ENCODE measurements at places on chromosomes 4 and X. TPM values are rescaled to one million over a fixed set of nuclear protein-coding genes. Genes with fewer than 3 reads are reported as not detected.

DNA sequence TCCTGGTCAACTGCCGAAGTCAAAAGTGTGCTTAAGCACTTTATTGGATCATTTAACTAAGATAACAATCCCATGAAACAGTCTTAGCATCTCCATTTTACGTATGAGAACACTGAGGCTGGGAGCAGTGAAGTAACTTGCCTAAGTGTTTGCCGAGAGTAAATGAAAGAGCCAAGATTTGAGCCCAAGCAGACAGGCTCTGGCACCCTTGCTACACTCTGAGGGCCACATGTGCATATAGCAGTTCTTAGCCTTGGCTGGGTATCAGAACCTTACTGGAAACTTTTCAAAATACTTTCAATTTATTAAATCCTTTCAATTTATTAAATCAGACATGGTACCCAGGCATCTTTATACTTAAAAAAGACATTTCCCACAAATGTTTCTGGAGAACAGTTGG lies 225.9 kb downstream of the NR3C2 start:
- no peak for DNase-seq

DNA sequence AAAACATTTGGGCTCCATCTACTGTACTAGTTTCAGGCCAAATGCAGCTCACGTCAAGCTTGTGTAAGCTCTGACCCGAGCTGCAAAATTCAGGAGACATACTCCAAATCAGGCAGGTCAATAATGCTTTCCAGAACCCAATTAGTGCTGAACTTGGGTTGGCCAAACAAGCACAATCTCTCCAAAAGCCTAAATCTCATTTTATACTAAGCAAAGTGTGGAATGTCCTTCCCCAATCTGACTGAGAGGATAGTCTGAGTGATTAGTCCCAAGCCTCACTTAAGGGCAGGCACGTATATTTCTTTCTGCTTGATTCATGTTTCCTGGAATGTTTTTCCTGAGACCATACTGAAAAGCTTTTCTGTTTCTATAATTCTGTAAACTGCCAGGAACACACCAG lies 79.9 kb downstream of the NKX6-1 start:
- DNase-seq, result no peak

ITIH6 gene
- not detected for total RNA-seq

REELD1 gene
- total RNA-seq, result 0.83 TPM

DNA sequence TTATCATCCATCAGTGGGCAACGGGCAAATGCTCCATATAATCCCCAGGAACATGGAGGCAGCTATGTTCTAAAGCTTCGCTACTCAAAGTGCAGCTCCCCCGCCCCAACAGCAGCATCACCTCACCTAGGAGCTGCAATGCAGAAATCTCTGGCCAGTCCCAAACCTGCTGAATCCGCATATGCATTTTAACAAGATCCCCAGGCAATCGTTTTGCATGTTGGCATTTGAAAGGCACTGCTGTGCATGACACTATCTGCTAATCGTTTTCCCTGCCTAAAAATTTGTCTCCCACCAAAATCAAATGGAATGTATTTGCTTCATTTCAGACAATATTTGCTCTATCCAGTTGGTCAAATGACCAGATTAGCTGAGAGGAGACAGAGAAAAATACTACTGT lies 15.2 kb downstream of the ADGRG2 start:
- no peak for DNase-seq

- no peak for DNase-seq
These were observed 2.3 kb downstream of the GPR174 start for GRCh38 chrX:79146640-79147390.

GRCh38 chrX:68894142-68894512 lies 65.3 kb downstream of the EFNB1 start:
- DNase-seq, result no peak

DNA sequence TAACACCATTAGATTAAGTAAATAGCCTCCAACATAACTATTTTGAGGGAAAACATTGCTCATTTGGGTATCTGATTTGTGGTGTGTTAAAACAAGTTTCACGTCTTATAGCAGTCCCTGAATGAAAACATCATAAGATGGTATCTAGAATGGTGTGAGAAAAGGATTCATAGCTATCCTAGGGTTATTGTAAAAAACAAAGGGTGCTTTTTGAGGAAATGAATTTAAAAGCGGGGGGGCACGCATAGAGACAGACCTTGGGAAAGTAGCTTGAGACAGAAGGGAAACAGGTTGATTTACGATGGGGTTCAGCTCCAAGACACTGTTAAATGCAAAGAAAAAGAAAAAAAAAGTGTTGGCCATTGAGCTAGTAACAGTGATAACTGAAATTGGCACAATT lies 768 bp upstream of the CXCL10 start:
- no peak for DNase-seq

- no peak for DNase-seq
These were observed 31.9 kb downstream of the RHOH start for GRCh38 chr4:40228497-40229365.

GRCh38 chr4:83113429-83113786 lies 1.1 kb downstream of the PLAC8 start:
- no peak for DNase-seq

DNA sequence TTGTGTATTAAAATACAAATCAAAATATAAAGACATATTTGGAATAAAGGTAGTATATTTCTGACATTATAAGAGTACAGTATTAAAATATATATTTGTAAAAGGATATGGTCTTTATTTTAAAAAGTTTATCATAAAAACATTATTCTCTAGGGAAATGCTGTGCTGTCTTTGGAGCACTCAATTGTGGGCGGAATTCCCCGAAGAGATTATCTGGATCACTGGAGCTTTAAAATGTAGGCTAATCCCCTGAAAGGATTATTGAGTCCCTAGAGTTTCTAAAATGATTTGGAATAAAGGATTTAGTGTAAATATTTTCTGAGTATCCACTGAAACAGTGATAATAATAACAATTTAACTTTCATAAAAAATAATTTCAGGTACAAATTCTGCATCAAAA lies 1239.4 kb downstream of the TECRL start:
- no peak for DNase-seq

DNA sequence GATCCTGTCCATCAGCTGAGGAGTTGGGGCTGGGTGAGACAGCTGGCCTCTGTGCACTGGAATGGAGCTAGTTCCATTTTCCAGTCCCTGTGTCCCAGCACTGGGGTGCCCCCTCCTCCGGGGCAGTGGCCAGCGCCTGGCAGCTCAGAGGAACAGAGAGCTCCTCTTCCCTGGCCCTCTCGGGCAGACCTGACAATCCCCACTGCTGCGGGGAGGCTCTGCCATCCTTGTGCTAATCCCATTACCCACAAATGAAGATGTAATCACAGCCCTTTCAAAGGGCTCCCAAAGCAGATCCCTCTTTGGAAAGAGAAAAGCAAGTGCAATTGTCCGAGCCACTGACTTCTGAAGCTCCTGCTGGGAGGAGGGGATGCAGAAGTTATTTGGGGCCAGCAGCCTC lies 75.1 kb upstream of the MSX1 start:
- DNase-seq, result no peak

DNA sequence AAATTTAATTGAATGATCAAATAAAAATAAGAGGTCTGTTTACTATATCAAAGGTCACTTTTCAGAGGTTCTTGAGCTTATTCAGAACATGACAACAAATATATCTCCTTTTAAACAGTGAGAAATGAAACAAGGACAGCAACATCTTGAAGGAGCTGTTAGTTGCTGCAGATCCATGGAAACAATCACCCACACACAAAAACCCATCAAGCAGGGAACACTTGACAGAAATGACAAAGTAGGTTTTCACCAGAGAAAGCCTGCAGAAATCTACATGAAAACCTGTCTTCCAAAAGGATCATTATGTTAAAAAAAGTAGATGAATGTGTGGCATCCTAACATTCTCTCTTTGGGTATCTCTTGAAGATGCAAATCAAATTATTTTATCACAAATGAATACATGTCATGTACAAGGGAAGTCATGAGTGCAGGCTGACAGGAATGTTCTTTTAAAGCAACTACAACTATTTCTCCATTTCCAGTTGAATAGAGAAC lies 203.0 kb downstream of the GRIA2 start:
- no peak for DNase-seq

DNA sequence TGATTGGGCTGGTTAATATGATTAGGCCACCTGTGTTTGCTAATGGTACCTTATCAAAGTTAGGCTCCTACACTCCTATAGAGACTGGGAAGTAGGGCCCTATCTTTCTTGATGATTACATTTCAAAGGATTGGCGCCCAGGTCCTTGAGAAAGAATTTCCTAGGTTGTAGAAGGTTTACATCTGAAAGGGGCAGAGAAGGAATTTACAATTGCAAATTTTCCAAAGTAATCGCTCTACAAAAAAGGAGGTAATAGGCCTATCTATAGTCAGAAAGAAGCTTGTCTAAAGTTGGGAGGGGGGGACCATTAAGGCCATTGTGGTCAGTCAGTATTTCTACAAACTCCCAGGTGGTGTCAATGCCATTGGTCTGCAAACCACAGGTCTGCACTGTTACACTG lies 638.4 kb downstream of the IL1RAPL1 start:
- no peak for DNase-seq

UGT2B17 gene
- total RNA-seq, result not detected

DNA sequence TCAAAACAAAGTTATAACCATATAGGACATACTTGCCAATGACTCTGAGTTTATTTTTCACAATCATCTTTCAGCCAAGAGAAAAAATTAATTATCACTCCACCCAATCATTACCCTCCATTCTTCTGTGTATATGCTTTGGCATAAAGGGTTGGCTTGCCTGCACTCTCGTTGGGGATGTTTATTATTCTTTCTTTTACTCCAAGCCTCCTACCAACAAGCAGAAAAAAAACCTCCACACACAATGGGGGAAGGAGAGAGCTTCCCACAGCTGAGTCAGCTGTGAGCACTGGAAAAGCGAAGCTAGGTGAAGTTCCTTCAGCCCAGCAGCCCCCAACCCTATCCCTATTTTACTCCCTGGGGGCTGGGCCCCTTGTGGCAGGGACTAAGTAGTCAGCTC lies 1.5 kb downstream of the OPHN1 start:
- no peak for DNase-seq

C1QTNF7 gene
- 18.8 TPM for total RNA-seq

GRCh38 chrX:138745196-138745595 lies 33.7 kb upstream of the FGF13 start:
- no peak for DNase-seq

AMELX gene
- not detected for total RNA-seq

DNA sequence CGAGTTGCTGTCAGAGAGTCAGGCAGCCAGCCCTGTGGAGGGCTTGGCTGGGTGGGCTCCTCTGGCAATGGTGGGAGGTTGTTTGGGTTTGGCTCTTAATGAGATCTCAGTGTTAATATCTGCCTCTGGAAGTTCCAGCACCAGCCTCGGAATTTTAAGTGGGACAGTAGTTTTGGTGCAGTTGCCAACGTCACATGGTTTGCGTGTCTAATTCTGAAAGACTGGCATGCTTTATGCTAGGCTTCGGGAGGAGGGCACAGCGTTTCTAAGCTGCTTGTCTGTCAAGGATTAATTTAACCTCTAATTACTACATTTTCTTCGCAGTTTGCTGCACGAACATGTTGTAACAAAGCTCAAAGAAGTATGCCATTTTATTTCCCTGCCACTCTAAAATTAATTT lies 9.2 kb downstream of the MAMLD1 start:
- no peak for DNase-seq

- DNase-seq, result no peak
These were observed 91.0 kb downstream of the MGST2 start for GRCh38 chr4:139756391-139757180.

MEPE gene
- total RNA-seq, result not detected

DNA sequence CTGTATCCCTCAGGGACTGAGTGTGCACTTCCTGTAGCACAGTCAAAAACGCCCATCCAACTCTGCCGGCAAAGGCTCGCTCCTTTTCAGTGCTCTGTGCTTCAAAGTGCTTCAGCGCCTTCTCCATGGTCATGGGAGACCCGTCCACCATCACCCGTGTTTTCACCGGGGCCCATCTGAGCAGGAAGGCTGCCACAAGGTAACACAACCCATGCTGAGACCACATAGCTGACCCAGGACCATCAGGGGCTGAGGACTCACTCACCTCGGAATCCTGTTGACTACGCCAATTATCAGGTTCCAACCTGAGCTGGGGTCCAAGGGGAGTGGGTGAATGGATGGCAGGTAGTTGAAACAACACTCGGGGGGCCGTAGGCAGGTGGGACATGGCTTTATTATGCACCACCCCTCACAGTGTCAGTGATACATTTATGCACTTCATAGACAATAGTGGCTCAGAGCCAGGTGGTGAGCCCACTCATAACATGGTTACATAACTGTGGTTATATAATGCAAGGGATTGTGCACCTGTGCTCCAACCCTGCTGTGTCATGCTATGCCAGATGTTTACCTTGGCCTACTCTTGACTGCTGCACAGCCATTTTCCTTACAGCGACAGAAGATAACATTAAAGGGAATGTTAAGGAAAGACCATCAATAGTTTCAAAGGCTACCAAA lies 227.8 kb downstream of the ADGRL3 start:
- DNase-seq, result no peak

GRCh38 chr4:41686893-41687292 lies 61.6 kb downstream of the PHOX2B start:
- peak; percentile 53 for DNase-seq

GRCh38 chrX:1434871-1435240 lies 17.9 kb downstream of the ASMTL start:
- no peak for DNase-seq

- DNase-seq, result no peak
These were observed 304.7 kb upstream of the FTHL17 start for GRCh38 chrX:31376408-31377022.

GRCh38 chr4:180810581-180810980 lies 1432.6 kb upstream of the TENM3 start:
- DNase-seq, result no peak

UNC5C gene
- 2.4 TPM for total RNA-seq

DNA sequence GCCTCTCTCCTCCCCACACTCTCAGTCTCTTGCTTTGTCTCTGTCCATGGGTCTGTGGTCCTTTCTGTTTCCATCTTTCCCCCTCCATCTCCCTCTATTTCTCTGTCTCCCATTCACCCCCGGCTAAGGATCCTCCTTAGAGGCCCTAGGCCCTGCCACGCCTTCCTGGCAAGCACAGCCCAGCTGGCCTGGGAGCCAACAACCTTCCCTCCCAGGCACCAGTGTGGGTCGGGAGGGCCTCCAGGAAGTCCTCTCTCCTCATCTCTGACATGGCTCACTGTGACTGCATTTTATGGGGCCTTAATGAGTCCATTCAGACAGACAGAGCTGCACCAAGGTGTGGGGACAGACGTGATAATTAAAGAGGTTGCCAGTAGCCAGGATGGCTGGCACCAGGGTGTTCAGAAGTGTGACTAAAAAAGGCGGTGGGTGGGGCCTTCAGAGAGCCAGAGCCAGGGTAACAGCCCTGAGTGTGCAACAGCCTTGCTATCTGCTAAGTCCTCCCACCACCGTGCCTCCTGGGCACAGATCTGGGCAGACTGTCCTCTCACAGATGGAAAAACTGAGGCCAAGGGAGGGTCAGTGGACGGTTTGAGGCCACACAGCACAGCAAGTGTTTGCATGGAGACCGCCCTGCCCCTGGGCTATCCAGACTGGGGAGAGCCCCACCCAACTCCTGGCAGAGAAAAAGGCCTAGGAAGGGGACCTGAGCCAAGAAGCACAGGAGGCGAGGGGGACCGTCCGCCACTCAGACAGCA lies 31.5 kb downstream of the BLOC1S4 start:
- no peak for DNase-seq

CYTL1 gene
- total RNA-seq, result 2.0 TPM
